Activated CD4-positive, alpha-beta T cell treated with anti-CD3 and anti-CD28 coated beads, Interleukin-2, amount 50 U/mL, for 4 hours (primary cell): ENCODE measurements at places on chromosomes 12 and 14.

DNA sequence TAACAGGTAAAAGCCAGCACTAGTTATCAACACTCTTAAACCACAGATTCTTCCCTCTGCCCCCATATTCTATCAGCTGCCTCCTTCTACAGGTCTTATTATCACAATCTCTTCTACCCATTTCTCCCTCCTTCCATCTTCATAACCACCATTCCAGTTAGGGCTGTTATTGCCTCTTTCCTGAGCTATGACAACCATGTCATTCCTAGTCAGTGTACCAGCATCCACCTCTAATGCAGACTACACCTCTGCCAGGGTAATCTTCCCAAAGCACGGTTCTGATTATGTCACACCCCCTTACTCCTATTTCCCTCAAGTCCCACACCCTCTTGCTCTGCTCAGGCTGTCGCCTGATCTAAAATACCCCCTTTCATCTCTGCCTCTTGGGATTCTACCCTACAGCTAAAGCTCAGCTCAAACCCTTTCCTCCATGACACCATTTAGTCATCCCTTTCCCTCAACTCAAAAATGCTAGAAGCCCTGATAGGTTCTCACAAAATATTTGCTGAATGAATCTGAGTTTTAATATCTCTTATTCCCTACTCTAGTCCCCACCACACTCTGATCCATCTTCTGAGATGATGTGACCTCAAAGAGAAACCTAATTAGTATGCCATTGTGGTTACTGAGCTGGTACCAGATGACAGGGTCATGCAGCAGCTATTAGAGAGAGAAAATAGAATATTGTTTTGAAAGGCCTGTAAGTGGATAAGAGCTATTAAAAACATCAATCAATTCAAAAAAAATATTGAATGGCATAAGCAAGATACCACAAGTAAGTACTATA, 11.7 kb downstream of the RACGAP1 start:
- no peak for DNase-seq

DNA sequence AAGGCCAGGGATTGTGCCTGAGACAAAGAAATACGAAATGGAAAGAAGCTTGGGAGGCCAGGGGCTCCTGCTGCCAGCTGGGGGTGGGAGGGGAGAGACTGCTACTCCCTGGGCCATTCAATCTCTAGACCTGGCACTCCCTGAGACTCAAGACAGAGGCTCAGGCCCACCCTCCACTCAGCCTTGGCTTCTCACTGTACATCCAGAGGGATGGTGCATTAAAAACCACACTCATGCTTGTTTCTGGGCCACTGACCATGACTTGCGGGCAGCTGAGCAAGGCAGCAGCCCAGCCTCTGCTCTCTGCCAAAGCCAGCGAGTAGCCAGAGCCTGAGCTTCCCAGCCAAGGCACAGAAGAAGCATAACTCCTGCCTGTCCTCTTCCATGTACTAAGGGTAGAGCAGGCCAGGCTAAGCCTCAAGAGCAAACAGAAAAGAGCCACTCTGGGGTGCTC, 41.5 kb downstream of the PITPNM2 start:
- no peak for DNase-seq

GRCh38 chr12:95473231-95473883, 595 bp upstream of the METAP2 start:
- DNase-seq, result peak; percentile 12

DNA sequence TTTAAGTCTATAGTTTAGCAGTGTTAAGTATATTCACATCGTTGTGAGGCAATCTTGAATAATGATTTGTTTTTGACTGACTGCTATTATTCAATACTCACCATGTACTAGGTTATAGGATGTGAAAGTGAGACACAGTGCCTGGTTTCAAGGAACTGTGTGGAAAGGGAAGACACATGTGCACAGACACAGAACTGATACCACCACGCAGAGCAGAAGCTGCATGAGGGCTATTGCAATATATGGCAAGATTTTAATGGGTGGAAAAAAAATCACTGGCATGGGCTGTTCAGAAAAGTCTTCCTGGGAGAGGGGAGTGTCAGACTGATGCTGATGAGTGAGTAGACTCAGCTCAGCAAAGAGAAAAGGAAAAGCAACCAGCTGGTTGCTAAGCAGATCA, 10.4 kb downstream of the SLC7A8 start:
- DNase-seq, result no peak

DNA sequence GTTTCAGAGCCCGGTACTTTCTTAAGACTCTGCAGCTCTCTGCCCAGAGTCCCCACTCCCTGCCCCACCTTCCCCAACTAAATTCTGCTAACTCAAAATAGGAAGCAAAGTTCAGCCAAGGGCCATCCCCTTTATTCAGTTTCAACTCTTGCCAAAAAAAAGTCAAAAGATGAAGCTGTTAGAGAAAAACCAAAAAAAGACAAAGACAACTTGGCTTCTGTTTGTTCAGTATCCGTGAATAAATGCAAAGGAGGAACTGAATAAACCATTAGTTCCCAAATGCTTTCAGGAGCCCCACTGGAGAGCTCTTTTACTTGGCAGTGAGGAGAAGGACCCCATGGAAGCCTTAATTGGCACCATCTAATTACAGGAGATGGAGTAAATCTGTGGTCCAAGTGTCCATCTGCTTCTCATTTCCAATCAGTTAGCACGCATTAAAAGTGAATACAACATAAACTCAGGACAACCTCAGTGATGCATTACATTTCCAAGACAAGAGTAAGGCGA, 155.4 kb upstream of the GZMB start:
- no peak for DNase-seq

DNA sequence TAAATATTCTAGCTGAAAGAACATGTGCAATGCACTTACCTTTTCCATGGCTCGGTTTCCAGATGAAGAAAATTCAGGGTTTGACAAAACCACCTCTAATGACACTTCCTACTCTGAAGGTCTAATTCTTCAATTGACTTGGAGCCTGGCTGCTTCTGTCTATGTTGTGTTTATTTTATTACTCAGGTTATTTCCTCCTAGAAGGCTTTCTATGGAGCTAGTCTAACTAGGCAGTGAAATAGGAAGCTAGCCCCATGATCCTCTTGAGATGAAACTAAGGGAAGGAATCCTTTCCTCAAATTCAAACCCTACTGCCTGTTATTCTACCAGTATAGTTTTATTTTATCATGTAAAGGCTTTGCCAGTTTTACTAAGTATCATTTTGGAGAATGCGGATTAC, 20.9 kb upstream of the IFNG-AS1 start:
- no peak for DNase-seq

DNA sequence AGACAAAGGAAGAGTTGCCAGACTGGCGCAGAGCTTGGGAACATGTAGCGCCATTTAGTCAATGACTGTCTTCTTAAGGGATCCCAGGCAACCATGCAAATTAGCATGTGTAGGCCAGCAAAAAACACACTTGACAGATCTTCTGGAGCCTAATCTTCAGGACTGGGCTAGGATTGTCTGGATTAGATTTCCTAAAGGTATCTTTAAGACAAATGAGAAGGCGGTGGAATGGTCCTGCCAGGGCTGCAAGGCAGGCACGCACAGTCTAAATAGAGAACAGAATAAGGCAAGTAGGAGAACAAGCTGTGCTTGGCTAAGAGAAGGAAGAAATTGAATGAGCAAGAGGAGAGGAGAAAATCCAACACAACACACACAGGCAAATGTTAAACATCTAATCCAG, 80.0 kb downstream of the CIT start:
- DNase-seq, result no peak

- no peak for DNase-seq
Observed at GRCh38 chr14:94345344-94346064, 22.4 kb upstream of the SERPINA6 start.

- no peak for DNase-seq
Observed at GRCh38 chr12:120346681-120347080, 19.1 kb upstream of the PLA2G1B start.

DNA sequence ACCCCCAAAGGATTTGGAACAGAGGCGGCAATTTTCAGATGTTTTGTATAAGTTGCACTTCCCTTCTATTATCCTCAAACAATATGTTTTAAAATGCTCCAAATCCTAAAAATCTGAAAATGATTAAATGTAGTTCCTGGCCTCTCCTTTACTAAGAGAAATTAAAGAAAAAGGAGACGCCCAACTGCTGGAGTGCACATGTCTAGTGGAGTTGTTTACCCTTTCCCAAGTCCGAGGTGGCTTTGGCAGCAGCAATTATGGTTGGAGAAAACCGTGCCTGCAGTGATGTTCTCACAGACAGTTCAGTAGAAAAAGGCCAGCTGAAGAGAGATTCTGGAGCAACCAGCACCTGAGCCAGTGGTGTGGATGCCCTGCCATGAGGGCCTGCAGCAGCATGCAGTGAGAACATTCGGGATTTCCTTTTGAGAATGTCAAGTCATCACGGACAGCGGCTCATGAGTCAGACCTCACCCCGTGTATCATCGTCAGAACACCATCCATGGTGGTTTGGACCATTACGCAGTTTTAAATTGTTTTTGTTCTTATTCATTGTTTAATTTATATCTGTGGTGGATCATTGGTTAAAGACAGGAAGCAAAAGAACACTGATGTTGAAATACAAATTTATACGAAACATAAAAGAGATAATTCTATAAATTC, 179.0 kb upstream of the KRR1 start:
- no peak for DNase-seq

- DNase-seq, result no peak
Observed at GRCh38 chr14:33631441-33631840, 319.4 kb downstream of the EGLN3 start.

GRCh38 chr12:132634411-132634990, 15.9 kb downstream of the P2RX2 start:
- DNase-seq, result no peak

DNA sequence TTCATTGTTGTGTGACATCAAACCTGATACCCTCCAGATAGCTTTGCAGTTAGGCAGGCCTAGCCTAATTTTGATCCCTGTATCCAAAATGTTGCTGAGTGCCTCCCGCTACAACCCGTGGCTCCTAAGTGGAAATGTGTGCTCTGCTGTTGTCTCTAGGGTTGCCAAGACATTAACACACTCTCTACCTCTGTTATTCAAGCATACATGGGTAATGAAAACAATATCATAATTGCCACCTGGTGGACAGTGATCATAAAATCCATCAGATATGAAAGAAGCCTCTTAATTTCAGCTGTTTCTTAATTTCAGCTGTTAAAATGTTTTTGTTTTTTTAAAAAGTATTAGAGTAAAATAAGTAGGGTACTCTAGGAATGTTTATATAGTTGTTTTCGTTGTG, 93.5 kb downstream of the PLEKHA5 start:
- DNase-seq, result no peak

DNA sequence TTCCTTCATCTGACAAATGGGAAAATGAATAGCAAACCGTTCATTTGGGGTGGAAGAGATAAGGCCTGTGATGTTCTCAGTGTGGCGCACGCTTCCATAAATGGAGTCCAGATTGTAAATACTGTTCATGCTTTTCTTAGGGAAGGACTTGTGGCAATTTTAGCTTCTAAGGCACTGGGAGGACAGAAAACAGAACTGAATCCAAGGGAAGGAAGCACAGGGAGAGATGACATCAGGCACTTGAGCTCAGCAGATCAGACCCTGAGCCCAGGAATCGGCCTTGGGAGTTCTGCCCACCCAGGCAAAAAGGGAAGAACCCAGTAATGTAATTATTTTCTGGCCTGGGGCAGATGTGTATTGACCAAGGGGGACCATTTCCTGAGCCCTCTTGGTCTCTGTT, 7.2 kb upstream of the SH2B3 start:
- DNase-seq, result no peak

DNA sequence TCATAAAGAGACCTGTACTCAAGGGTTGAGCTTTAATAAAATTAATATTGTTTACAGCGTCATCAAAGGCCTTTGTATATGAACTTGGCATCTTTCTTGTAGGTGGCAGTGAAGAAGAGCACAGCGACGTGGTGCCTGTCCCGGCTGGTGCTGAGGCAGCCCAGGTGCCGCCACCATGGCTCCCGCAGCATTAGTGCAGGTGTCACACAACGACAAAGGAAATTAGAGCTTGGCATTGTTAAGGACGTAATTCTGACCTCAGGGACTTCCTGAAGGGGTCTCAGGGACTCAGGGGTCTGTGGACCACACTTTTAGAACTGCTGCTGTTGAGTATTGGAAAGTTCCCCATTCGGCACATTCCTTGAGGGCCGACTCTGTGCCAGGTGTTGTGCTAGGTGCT, 24.1 kb downstream of the EML1 start:
- DNase-seq, result no peak

GRCh38 chr12:18653465-18653864, 84.3 kb downstream of the PLCZ1 start:
- DNase-seq, result no peak

DNA sequence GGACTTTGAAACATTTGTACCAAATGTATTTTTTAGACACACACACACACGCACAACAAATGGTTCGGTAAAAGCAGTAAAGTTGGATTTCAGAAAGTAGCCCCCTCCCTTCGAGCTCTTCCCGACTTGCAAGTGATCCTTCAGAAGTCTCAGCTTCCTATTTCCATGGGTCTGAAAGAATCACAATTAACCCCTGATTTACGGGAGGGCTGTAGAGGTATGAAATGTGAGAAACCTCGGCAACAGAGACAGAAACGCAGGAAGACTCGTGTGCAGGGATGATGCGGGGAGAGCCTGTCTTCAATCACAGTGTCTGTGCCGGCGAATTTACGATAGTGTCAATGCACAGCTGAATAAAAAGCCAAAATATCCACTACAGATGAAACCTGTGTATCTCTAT, 60.7 kb upstream of the VRK1 start:
- no peak for DNase-seq

DNA sequence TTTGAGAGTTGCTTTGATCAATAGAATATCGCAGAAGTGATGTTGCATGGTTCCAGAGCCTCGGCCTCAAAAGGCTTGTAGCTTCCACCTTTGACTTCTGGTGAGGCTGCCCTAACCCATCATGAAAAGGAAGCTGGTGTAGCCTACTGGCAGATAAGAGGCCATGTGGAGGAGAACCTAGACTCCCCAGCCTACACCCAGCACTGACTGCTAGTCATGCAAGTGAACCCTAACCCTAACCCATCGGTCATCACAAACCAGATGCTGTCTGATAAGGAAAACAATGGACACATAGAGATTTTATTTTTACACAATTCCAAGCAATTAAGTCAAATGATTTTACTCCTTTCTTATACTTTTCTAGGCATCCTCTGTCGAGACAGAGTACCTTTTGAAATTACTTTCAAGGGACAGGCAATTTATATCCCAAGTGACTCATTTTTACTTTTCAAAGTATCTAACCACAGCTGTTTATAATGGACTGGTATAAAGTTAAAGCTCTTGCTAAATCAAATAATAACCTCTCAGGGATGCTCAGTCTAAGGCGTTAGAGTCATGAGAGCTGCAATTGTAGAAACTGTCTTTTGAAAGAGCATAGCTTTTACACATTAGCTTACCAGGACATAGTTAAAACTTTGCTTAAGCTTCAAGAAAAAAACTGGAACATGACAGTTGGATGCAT, 17.6 kb downstream of the PTPRB start:
- DNase-seq, result no peak
